ENCODE measurements at places on chromosomes 5 and 9.

GRCh38 chr5:12805165-12805698, 901.0 kb upstream of the CTNND2 start:
- DNase-seq: no peak

DNA sequence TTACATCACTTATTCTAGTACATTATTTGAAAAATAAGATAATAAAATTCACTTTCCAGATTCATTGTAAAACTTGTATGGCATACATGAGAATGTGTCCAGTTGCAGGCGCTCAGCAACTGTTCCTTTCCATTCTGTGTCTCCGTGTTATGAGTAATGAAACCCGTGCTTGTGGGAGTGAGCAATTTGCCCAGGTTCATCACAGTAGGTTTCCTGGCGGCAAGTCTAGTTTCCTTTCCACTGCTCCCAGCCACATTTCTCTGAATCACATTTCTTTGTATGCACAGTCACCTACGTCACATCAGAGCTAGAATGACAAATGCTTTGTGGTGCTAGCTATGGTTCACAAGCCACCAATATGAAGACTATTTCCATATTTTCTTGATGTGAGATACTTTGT, 39.9 kb downstream of the MOCS2 start:
- no peak for DNase-seq

DNA sequence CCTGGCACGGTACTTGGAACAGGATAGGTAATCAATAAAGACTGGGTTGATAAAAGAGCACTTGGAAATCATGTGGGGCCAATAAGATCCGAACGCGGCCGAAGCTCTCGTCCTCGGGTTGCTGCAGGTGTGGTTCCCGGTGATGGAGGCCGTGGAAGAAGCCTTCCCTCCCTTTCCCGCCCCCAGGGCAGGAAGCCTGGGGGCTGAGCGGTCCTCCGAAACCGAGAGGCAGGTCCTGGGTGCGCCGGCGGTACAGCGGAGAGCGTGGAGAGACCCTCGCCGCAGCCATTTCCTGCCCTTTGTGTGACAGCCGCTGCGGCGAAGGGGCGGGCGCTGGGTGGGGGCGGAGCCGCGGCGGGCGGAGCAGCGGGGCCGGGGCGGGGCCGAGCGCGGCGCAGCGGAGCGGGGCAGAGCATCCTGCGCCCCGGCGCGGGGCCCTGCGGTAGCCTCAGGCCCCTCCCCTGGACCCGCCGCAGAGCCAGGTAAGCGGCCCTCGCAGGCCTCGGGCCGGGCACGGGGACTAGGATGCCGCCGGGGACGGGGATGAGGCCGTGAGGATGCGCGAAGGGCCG, at the start of gene CYFIP2:
Gene CYFIP2, plus strand, starts transcription at position 410 of the 572 bp plus-strand sequence. CDS start 19,239 bp downstream, outside the sequence.
- peak; percentile 84 for DNase-seq

DNA sequence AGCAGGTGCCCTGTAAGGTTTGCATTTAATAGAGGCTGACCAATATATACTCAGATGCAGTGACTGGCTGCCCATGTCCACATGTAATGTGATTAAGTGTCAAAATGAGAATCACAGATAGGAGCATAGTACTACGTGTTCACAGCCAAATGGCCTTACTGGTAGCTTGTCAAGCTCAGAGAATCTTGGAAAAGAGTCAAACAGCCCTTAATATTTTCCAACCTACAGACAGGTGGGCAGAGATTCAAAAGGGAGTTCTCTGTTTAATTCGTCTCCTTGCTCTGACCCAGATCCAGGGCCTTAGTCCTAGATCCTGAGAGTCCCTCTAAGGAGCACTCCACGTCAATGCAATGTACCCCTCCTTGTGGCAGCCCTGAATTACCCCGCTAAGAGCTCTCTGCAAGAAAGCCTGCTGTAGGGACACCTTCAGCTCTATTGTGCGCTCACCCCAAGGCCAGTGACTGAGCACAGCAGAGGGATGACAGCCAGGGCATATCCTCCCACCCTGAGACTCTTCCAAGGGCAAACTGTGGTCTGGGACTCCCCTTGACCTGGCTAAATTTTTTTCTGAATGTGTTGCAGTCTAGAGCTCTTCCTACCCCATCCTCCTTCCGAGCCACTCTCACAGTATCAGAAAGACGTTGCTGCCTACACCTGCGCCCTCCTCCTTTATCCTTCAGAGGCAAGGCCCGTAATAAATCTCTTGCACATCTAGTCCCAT, 159.2 kb downstream of the SNCAIP start:
- DNase-seq: peak; percentile 15

DNA sequence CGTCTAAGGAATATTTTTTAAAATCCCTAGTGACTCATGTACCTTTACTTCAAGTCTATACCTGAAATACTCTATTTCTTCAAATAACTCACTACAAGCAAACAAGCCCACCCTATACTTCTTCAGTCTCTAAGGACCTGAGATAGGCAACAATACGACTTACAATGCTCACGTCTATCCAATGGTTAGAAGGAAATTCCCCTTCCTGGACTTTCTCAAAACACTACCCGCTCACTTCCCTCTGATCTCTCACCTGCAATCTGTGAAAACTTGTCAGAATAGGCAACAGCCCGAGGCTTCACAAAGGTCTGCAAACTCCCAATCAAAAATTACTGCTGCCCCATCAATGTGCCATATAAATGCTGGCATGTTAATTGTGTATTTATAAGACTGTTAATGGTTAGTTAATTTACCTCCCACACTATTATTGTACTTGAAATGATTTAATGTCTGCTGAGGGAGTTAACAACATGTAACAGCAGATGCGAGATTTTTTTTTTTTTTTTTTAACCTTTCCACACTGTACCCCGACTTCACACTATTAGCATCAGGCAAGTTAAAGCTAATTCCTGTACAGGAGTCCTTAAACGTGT, 27.3 kb downstream of the MAPKAP1 start:
- DNase-seq: no peak

GRCh38 chr5:56172241-56172640, 60.9 kb downstream of the ANKRD55 start:
- no peak for DNase-seq

DNA sequence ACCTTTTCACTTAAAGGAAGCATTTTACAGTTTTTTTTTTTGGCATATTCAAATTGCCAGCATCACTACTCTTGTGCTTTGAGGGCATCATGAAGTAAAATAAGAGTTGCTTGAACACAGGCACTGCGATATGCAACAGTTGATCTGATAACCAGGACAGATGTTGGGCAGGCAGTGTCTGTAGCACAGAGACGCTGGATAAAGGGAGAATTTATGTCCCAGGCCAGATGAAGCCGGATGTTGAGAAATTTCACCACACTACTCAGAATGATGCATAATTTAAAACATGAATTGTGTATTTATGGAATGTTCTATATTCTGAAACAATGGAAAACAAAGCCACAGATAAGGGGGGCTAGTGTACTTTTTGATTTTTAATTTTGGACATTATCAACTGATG, 71.4 kb downstream of the SLC12A2 start:
- no peak for DNase-seq
